Left forelimb (tissue), 1 donor: ENCODE measurements at places on chromosomes 6 and 20.

GRCh38 chr6:134730013-134730412 lies 219.9 kb downstream of the ALDH8A1 start:
- no peak for DNase-seq

DNA sequence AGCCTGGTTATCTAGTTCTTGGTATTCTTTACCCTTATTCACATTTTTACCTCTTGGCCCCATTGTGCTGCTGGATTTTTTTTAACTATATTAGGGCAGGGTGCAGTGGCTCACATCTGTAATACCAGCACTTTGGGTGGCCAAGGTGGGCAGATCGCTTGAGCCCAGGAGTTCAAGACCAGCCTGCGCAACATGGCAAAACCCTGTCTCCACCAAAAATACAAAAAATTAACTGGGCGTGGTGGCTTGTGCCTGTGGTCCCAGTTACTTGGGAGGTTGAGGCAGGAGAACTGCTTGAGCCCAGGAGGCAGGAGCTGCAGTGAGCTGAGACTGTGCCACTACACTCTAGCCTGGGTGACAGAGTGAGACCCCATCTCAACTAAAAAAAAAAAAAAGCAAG lies 12.2 kb upstream of the TAF8 start:
- no peak for DNase-seq

DNA sequence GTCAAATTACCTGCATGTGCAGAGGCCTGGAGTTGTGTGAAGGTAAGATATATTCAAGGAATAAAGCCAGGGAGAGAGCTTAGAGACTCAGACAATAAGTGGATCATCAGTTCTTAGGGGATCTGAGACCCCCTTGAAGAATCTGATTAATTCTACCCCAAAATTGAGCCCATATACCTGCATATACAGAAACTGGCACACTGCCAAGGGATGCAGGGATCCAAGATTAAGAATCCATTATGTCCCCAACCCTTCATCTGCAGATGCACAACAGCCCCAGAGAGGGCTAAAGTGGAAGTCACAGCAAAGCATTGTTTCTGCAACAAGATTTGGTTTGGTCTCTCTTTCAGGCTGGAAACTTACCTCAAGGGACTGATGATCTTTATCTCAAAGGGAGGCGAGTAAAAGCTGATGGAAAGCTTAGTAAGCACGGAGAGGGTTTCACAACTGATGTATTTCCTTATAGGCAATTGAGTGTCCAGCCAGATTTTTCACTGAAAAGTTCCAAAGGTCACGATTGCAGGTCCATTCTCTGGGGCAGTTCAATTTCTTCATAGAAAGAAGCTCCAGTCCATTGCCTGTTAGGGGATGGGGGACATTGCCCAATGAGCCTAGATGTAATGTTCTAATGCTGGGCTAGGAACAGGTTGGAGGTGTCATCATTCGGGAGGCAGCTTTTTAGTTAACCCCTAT lies 20.9 kb upstream of the STK35 start:
- no peak for DNase-seq

DNA sequence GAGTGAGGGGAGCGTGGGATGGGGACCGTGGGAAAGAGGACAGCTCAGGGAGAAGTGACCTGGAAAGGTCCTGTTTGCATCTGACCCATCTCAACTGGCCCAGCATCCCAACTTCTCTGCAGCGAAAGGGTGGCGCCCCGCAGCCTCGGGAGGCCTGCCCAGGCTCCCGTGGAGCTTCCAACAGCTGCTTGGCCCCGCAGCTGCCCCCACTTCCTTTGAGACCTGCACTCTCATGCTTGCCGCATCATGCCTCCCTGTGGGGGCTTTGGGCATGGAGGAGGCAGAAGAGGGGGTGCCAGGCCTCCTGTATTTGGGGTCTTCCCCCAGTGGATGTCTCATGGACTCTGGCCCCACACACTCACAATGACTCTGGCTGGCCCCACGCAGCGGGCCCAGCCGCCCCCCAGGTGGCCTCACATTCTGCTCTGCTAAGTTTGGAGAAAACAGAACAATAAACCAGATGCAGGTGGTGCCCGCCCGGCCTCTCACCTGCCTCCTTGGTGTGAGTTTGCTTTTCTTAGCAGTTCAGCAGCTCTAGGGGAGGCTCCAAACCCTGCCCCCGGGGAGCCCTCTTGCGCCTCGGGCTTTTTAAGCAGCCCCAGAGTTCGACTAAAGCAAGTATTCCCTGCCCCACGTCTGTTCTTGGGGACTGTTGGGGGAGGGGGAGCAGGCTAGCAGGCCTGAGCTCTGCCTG lies 40.7 kb downstream of the CPXM1 start:
- no peak for DNase-seq

DNA sequence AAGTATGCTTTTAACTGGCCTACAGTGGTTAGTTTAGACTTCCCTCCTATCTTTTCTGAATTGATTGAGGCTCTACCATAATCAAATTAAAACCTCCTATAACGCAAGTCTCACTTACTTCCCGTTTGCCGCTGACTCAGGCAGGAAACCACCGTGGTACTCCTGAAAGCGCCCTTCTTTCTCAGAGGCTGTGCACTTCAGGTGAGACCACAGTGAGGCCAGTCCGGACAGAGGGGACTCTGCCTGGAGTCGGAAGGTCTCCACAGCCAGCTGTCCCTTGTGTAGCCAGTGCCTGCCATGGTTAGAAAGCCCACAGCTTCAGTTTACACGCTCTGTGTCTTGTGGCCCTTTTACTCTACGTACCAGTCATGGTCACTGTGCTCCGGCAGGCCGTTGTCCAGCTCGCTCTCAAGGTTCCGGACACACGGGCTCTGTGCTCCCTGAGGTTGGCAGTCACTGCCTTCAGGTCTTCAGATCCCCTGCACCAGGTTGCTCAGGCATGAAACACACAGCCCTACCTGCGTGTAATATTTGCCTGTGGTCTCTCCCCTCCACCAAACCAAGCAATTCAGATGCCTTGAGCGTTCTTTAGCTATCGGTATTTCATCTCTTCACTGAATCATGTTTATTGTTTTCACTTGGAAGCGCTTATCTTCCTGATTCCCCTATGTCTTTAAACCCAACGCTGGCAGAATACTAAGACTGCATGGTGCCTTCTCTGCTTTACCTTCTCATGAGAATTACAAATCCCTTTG lies 178.8 kb downstream of the SMOC2 start:
- DNase-seq = no peak

DNA sequence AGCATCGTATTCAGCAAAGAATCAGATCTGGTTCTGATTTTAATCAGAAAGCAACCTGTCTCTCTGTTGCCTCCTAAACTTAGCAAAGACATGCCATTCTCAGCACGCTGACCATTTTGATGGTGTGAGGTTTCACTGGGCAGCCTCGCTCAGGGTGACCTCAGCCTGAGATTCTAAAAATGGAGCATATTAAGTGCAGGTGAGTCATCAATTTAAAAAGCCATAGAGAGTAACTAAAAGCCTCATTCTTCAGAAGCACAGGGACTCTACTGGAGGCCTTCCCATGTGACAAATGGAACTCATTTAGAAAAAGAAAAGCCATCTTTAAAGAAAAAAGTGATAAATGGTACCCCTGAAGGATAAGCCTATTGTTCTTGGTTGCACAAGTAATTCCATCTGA lies 91.3 kb downstream of the FILIP1 start:
- no peak for DNase-seq

DNA sequence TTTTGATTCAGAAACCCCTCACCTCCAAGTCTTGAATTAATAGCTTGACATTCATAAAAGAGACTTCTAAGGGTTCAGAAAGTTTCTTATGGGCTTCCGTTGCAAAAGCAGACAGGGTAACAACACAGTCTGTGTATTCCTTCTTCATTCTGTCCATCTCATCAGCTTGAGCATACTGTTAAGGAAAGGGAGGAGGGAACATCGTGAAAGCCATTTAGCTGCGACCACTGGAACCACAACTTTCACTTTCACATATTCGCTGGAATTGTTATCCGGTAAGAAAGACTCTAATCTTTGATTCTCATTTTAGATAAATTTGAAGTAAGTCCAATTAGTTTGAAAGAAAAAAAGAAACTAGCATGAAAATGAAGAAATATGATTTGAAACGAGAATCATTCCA lies 174.4 kb downstream of the SYNE1 start:
- DNase-seq = no peak

- DNase-seq = no peak
Observed at GRCh38 chr20:1576641-1577040, 19.1 kb upstream of the SIRPD start.

DNA sequence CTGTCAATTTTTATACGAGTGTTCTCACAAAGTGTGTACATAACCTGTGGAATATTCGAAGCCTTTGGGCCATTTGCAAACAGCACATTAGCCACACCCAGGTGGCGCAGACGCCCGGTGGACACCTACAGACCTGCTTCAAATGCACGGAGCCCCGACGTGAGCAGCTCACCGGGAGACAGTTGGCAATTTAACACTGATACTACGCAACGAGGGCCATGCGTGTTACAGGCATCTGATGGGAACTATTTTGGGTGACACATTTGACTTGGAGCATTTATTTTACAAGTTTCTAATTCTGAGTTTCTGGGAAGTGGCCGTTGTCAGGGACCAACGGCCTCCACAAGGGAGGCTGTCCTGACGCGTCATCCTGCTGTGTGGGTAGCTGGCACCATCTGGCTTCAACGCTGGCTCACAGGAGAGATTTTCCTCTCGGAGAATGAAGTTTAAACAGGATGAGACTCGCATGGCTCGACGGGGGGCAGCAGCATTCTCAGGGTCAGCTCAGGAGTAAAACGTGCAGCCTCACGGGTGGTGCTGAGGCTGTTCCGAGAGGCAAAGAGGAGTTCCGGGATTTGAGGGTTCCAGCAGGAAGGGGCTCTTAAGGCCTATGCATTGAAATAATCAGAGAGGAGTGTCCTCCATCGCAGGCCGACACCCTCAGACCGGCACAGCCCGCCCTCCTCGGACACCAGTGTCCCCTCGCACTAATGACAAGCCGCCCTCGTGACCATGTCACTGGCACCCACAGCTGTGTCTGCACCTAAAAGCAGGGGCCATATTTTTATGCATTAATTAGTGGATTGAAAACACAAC lies 207.4 kb downstream of the DLL1 start:
- peak; percentile 31 for DNase-seq
